ENCODE measurements at places on chromosomes 16 and 17.

DNA sequence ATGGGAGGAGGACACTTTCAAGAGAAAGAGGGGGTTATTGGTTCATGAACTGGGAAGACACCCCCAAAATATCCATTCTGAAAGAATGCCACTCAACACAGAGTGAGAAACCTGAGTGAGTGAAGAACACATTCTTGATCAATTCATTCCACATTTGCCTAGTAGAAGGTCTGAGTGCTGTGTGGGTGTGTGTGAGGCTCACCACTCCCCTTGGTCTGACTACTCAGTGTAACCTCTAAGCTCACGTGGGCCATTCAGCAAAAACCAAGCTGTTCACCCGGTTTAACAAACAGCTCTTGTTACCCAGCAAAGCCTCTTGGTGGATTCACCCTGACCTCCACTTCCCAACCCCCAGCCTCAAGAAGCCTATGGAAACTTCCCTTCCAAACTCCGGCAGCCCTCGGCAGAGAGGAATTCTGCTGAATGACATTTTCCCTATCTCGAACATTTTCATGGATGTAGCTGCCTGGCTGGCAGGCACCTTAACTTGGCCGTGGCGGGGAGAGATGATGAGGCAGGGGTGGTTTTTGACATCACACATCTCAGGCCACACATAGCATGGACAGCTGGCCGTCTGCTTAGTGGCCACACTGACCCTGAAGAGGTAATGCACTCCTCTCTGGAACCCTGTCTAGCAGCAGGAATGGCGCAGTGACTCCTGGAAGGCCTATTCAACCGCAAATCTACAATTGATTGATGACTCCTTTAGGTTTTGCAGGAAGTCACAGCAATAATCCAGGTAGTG lies 11.6 kb downstream of the ST6GALNAC1 start:
- no peak for DNase-seq

- no peak for DNase-seq
These were observed 53.6 kb downstream of the XPO6 start for GRCh38 chr16:28158136-28158535.

GRCh38 chr17:31494259-31495021 lies 103.0 kb downstream of the RAB11FIP4 start:
- no peak for DNase-seq

GRCh38 chr16:2470603-2471015 lies 488 bp upstream of the NTN3 start:
- DNase-seq: no peak

GRCh38 chr17:42655528-42655927 lies 3.6 kb upstream of the TUBG2 start:
- DNase-seq: peak; percentile 74

- no peak for DNase-seq
These were observed 53.4 kb upstream of the NKD1 start for GRCh38 chr16:50494501-50495491.

DNA sequence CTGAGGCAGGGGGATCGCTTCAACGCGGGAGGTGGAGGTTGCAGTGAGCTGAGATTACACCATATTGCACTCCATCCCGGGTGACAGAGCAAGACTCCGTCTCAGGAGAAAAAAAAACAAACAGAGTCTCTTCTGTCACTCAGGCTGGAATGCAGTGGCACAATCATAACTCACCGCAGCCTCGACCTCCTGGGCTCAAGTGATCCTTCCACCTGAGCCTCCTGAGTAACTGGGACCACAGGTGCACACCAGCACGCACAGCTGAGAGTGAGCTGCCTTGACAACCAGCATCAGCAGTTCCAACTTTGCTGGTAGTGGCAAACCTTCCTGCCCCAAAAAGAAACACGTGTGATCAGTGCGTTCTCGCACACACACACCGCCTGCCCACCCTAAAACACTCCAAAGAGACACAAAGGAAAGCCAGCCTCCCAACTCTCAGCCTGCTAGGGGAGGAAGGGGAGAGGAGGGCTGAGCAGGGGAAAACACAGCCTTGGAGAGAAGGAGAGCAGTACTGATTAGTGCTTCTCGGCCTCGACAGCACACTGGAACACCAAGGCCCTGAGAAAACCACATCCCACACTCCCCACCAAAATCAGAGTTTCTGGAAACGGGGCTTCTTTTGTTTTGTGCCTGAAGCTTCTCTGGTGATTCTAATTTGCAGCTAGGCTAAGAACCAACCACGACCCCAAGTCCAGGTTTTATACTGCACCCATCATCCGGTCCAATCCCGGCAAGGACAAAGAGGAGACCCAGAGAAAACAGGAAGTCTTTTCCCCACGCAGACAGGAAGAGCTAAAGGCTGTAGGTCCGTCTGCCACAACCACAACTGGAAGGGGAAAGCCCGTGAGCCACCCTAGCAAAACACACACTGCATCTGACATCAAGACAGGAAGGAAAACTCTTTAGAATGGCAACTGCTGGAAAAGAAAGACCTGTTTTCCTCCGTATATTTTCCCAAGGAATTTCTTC lies 28.8 kb downstream of the ZCCHC14 start:
- DNase-seq: peak; percentile 79

GRCh38 chr16:84308120-84308519 lies 13.4 kb downstream of the WFDC1 start:
- peak; percentile 39 for DNase-seq

- no peak for DNase-seq
These were observed 9.6 kb downstream of the GPRC5B start for GRCh38 chr16:19874851-19875546.

DNA sequence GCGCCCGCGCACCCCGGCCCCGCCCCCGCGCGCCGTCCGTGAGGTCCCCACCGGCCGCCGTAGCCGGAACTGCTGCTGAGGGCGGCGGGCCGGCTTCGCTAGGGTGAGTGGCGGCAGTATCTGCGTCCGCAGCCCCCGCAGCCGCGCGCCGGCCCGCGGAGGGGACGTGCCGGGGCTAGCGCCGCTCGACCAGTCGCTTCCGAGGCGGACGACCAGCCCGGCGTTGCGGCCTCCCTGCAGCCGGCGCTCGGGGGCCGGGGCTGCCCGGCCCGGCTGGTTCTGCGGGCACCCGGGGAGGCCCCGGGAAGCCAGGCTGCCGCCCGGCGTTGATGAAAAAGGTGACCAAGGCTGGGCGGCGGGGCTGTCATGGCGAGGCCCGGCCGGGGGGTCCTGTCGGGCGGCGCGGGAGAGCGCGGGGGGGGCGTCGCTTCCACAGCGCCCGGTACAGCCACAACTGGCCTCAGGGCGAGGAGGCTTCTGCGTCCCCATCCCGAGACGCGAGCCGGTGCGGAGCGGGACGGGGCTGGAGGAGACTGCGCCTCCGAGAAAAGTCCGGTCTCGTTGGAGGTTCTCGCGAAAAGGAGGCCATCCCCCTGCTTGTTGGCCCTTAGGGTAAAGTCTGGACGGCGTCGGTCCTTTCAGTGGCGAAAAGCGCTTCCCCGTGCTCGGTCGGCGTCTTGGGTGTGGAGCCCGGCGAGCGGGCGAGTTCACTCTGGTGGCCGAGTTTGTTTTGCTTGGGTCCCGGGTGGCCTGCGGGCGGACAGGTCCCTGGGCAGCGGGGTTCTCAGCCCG lies at the start of gene CRAMP1:
TSS of gene CRAMP1 (plus strand) at position 41 of the 792 bp plus-strand sequence. CDS start 2,280 bp downstream, outside the sequence.
- DNase-seq: peak; percentile 17

DNA sequence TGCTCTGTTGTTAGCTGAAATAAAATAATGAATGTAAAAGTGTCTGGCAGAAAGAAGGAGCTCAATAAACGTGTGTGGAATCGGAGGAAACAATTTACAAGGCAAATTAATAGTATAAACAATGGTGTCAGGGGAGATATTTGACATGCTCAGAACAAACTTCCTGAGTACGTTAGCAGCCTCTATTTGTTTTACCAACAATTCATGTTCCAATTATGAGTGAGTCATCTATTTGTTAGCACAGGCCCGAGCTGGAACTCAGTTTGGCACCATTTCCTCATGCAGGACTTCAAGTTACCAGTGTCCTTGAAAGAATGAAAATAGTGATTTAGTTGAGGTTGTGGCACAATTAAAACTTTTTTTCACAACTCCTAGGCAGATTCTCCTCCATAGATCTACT lies 9.1 kb downstream of the ASIC2 start:
- DNase-seq: peak; percentile 89

DNA sequence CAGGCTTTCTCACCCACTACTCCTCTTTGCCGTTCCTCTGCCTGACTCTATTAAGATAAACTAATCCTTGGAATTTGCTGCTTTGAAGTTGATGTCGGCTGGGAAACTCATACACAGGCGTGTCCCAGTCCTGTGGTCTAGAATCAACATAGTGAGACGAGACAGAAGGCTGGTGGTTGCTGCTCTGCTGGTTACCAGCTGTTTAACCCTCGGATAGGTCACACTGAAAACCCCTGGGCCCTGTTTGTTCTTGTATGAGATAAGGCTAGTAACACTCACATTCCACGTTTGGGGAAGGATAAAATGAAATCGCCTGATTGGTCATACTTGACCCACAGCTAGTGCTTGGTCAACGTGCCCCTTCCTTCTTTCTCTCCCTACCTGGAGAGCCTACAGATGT lies 517.0 kb downstream of the CDH13 start:
- peak; percentile 74 for DNase-seq

- no peak for DNase-seq
These were observed 1.7 kb downstream of the ATP2C2 start for GRCh38 chr16:84369938-84370627.

DNA sequence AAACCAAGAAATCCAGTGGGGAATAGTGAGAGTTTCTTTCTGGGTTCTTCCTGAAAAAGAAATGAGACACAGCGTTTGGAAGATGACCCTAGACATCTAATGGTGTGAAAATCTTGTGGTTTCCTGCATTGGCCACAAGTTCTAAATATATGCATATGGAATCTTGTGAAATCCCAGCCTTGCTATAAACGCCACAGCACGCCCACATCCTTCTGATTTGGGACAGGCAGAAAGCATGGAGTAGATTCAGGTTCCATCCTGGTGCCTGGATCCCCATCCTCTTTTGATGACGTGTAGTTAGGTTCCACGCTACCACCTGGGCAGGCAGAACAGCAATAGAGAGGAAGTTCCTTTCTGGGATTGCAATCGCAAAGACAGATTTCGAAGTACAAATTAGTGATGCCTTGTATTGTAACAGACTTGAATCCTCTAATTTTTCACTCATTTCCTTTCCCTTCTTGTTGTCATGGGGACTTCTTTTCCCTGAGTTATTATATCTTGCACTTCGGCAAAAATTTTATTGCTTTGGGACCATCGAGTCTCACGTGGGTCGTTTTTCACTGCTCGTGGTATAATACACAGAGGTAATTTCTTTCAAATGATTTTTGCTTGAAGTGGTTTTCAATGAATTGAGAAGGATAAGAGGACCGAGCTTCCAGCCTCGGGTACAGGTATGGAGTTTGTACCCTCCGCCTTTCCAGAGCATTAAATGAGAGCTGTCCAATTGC lies 37.6 kb downstream of the HS3ST4 start:
- no peak for DNase-seq

DNA sequence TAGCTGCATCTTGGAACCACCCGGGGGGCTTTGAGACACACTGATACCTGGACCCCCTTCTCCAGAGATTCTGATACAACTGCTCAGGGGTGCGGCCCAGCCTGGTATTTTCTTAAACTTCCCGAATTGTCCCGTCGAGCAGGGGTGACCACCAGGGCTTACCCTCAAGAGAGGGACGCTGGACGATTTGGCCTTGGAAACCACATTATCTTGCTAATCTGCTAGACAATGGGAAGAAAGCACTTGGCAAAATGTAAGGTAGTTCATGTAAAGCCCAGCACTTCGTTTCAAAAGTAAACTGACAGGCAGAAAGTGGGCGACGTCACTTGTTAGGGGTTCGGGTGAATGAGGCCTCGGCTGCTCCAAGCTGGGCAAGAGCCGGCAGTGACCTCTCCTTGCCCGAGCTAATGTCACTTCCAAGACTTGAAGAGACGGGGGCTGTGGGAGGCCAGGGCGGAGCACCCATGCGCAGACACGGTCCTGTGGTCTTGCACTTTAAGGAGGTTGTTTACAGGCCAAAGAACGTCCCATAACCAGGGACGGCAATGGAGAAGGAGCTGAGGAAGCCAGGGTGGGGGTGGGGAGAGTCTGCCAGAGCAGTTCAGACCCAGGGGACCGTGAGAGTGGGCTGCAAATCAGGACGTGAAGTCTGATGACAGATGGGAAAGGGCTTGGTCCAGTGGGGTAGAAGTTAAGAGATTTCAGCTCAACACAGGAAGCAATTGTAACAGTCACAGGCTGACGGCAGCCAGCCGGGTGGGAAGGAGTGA lies 152.7 kb upstream of the GSE1 start:
- DNase-seq: peak; percentile 50

DNA sequence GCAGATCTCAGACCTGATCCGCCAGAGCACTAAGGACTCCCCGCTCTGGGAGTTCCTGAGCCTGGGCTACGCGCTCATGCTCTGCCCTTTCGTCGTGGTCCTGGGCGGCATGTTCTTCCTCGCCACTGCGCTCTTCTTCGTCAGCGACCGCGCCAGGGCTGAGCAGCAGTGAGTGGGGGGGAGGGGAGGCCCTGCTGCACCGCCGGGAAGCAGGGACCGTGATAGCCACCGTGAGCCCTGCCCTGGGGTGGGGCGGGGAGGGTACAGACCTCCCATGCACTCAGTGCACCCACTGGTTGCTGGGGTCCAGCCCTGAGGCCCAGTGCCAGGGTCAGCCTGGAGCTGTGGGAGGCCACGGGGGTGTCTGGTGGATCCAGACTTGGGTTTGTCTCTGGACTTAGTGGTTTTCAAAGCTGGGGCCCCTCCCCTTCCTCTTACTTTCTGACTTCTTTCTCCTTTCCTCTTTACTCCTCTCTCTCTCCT lies 18.9 kb downstream of the MYBBP1A start:
- no peak for DNase-seq

DNA sequence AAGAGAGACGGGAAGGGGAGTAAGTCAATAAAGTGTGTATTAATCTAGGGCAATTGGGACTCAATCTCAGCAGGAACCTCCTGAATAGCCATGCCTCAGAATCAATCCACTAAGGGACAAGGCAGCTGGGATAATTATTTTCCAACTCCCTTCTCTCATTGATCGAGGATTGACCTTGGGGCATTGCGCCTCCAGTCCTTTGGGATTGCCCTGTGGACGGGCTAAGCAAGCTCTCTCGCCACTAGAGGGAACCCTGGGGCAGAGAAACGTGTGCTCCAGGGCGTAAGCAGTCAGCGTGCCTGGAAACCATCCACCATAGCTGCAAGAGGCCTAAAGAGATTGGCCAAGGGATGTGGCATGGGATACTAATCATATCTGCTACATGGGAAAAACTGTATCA lies 53.9 kb upstream of the ERCC4 start:
- peak; percentile 90 for DNase-seq

- no peak for DNase-seq
These were observed 13.1 kb downstream of the CNGB1 start for GRCh38 chr16:57957673-57958392.

All from fibroblast of lung (primary cell).